Tibial nerve (tissue), 4 donors: ENCODE measurements at places on chromosomes 5 and 9.

GRCh38 chr5:67806654-67807438 lies 408.7 kb upstream of the PIK3R1 start:
- no peak for DNase-seq

DNA sequence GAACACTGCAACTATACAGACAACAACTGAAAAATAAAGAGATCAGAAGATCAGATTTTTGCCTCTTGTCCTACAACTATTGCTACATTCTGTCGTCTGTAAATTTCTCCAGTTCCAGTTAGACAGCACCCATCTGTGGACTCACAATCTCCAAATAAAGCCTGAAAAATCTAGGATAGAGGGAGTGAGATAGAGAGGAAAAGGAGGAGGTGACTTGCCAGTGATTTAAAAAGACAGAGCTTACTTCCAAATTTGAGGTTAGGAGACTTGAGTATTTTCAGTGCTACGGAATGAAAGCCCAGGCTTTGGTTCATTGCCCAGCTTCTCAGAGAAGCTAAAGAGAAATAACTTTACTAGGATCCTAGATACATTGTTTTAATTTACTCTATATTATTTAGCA lies 63.6 kb downstream of the PTCD2 start:
- no peak for DNase-seq

DNA sequence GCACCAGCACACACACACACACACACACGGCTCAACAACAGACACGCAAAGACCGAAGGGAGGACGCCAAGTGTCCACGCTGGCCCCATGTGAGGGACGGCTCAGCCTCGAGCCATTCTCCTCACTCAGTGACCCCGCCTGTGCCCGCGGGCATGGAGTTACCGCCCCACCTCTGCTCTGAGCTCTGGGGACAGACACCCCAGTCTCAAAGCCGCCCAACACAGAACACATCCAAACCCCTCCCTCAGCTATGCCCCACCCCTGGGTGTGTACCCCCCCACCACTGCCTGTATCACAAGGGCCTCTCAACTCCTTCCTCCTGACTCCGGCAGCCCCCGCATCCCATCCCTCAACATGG lies 81.2 kb downstream of the CAMSAP1 start:
- DNase-seq, result no peak

- DNase-seq, result no peak
Measured at GRCh38 chr9:84230355-84231145, 110.0 kb downstream of the SLC28A3 start.

GRCh38 chr9:122845116-122845515 lies 16.7 kb upstream of the PDCL start:
- no peak for DNase-seq

DNA sequence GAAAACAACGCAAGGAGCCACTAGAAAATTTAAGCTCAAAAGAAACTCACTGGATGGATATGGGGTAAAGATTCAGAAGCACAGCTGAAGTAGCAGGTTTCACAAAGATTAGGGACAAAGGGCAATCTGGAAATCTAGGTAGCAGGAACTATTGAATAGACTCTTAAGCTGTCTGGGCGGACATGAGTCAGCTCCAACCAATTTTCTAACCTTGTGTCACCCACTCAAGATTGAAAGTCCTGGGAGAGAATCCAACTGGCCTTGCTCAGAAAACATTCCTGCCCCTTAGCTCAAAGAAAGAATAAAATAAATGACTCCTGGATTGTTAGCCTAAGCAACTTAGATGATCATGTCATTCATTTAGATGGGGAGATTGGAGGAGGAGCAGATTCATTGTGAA lies 69.2 kb downstream of the STK32A start:
- no peak for DNase-seq

- no peak for DNase-seq
Measured at GRCh38 chr5:171661143-171661542, 124.5 kb upstream of the SMIM23 start.
